Muscle of back (tissue), 13 donors: ENCODE measurements at places on chromosomes 7 and 10.

DNA sequence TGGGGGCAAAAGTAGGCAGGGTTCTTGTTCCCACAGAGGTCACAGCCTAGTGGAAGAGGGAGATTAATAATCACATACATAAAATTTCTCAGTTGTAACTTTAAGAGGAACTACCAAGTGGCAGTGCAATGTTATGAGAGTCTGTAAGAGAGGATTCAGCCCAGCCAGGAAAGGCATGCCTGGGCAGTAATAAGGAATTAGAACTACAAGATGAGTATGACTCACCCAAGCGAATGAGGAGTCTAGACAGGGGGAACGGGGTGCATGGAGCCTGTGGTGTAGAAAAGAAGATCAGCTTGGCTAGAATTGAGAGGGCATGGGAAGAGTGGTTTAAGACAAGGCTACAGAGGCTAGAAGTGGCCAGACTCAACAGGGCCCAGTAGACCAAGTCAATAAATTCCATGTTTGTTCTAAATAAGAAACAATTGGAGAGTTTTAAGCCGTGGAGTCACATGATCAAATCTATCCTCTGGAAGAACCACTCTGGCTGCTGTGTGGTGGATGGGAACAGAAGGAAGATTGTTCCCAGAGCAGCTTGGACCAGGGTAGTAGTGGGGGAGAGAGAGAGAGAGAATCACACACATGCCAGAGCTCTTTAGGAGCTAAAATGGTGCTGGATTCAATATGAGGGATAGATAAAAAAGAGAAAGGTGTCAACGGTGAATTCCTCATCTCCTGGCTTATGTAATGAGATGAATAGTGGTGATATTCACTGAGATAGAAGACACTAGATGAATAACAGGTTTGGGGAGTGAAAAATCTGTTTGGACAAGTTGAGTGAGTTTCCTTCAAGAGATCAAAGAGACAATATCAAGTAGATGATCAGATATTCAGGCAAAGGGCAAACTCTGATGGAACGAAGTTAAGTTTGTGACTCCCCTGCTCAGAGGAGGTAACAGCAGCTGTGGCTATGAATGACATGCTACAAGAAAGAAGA is 265.1 kb downstream of the FGFR2 start:
- DNase-seq, result no peak

- no peak for DNase-seq
Measured at GRCh38 chr10:32150532-32151101, 94.4 kb upstream of the KIF5B start.

GRCh38 chr7:114793155-114793845 is 128.6 kb upstream of the MDFIC start:
- DNase-seq, result no peak

DNA sequence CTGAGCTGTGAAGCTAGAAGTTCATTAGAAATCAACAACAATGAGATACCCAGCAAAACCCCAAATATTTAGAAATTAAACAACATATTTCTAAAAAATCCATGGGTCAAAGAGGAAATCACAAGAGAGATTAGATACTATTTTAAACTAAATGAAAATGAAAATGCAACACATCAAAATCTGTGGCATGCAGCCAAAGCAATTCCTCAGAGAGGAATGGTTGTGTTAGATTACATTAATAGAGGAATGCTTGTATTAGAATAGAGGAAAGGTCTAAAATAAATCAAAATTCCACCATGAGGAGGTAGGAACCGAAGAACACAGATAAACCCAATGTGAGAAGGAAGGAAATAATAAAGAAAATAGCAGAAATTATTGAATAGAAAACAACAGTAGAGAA is 642.1 kb upstream of the GALNT17 start:
- peak; percentile 49 for DNase-seq

DNA sequence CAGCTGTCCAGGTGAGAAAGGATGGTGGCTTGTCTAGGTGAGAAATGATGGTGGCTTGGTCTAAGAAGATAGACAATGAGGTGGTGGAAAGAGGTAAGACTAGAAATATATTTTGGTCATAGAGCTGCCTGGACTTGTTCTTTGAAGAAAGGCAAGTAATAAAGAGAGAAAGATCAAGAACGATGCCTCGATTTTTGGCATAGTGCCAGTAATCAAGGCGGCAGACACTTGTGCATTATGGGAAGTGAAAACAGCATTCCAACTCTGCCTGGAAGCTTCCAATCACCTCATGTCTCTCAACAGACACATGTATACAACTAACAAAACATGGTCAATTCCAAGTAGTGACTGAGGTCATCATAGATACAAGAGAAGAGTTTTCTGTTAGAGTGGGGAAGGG is 423.8 kb upstream of the NRP1 start:
- DNase-seq, result no peak

DNA sequence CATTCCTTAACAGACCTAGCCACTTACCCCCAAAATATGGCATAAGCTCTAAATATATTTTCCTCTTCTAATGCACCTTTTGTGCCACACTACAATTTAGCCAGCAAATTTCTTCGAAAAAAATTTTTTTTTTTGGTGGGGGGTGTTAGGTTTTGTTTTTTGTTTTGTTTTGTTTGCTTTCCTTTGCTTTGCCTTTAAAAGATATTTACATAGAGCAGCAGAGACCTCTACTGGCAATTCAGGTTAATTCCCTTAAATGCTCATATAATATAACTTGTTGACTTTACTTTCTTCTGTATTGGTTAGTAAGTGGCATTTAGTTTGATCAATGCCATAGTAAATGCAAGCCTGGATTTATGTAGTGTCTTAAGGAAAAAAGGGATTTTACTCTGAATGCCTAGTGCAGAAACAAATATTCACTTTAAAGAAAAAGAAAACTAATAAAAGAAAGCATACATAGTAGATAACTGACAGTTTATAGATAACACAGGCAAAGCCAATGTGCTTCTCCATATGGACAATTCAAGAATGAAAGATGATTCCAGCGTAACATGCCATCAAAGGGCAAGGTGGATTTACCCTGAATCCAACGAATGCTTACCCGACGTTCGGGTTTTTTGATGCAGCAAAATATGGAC is 1250.6 kb downstream of the GATA3 start:
- DNase-seq, result peak; percentile 11

- no peak for DNase-seq
Measured at GRCh38 chr7:27101957-27102580, 414 bp downstream of the HOXA2 start.

DNA sequence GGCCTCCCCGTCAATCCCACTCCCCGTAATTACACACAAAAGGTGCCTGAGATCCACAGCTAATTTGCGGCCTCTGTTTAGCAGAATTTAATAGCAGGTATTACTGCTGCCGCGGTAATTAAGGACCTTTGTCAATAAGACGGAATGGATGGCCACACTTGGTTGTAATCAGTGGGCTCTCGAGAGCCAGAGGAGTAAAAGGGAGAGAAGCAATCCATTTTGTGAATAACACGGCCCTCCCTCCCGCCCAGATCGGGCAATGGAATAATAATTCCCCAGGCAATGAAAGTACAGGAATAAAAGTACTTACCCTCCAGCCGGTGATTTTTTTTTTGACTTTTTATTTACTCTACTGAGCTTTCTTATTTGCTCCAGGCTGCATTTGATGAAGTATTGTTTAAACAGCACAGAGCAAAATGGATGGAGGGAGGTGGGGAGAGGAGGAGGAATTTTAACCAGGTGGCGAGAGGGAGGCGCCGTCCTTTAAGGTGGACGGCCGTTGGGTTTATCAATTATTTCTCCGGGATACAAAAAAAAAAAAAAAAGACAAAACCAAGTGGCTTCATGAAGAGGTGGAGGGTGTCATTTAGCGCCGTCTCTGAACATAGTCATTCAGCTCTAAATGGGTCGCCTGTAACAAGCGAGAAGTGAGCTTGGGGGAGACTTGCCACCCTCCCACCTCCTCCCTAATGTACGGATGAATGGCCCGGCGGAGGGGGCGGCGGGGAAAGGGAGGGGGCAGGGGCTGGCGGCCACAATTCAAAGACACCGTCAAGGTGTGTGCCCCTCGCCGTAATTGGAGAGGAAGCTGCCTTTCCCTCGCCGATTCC is 120.3 kb downstream of the BUB3 start:
- no peak for DNase-seq

DNA sequence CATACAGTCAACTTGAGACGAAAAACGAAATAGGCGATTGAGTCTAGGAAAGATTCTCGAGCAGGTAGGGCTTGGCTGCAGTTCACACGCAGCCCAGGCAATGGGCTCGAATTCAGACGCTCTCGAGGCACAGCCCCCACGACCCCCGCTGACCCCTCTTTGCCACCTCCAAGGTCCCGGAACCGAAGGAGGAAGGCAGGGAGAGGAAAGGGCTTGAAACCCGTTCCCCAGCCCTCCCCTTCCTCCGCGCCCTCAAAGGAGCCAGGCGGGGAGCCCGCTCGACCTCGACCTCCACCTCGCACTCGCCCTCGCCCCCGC is 441 bp downstream of the CCDC186 start:
- no peak for DNase-seq

DNA sequence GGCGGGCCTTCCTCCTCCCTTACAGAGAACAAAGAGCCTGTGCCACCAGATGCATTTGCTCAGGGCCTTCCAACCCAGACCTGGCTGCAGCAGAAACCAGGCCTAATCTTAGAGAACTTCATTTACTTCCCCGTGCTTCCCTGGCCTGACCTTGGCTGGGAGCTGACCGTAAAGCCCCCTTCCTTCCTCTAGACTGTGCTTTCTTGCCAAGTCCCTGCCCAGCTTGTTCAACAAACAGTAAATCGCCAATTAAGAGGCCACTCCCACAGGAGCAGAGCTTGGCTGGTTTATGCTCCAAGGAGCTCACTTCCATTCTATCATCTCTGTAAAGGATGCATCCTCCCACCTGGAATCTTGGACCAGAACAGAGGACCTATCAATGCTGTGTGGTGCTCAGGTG is 110.9 kb downstream of the COL13A1 start:
- DNase-seq, result no peak
